COR-L47 (cell line): ENCODE measurements at places on chromosomes 1 and 21.
A peak's percentile ranks its signal among the peaks of the same experiment; 100 is the strongest.

DNA sequence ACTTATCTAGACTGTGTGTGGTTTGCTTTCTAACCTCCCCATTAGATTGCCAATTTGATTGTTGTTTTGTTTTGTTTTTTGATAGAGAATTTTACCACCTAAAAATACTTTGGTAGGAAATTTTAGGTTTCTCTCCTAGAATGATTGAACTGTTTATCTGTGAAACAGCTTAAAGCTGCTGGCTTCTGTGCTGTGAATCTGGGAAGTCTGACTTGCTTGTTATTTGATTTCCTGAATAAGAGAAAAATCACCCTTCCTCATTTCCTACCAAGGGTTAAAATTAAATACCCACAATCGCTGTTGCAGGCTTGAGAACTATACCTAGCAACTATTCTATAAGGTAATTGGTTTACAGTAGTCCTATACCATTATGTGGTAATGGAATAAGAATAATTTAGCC is 198.9 kb upstream of the CACYBP start:
- DNase-seq: no peak

DNA sequence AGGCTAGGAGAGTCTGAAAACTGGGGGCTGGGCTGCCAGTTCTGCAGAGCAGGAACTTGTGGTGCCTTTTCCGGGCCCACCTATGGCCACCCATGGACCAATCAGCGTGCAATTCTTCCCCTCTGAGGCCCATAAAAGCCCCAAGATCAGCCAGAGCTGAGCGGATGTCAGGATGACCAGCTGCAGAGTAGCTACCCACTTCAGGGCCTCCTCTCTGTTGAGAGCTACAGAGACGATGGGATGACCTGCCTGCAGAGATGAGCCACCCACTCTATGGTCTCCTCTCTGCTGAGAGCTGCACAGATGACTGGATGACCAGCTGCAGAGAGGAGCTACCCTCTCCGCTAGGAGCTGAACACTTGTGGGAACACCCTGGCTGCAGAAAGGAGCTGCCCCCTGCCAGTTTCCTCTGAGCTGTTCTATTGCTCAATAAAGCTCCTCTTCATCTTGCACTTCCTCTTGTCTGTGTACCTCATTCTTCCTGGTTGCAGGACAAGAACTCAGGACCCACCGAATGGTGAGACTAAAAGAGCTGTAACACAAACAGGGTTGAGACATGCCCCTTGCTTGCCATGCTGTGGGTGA is 12.8 kb upstream of the AADACL4 start:
- DNase-seq: no peak

DNA sequence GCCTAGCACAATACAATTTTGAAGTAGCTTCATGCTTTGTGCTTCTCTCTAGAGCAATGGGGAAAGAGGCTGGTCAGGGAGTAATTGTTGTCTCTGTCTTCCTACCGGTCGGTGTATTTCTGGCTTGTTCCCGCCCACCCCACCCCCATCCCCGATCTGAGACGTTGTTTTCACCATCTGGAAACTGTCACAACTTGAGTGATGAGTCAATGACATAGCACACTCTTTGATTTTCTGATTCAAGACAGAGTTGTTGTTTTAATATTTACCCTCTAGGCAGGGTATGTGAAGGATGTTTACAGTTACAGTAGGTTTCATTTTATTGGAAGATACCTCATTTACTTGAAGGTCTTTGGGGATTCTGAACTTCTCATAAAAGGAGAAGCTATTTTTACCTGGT is 7.0 kb downstream of the IL12RB2 start:
- DNase-seq: no peak

- no peak for DNase-seq
These were observed 1.2 kb downstream of the MAPKAPK2 start for GRCh38 chr1:206685769-206686477.

- DNase-seq: no peak
These were observed 95.3 kb downstream of the ACBD6 start for GRCh38 chr1:180407051-180407450.

DNA sequence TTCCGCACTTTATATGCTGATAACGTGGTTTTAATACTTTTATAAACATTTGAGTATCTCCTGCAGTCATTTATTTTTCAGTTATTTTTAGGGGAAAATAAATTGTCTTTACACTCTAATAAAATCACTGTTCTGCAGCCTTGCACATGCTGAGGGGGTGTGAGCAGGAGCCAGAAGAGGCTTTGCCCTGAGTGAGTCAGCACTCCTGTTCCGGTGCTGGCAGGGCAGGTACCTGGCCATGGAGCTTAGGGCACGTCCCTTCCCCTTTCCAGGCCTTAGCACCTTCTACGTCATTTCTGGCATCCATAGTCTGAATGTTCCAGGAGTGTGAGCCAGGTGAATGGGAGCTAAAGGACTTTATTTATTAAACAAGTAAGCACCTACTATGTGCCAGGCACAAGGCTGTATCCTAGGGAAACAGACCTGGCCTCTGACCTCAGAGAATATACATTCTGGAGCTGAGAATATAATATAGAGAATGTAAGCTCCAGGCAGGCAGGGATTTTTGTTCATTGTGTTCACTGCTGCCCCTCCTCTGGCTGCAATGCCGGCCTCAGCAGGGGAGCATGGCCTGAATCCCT is 402.9 kb downstream of the PTPRU start:
- no peak for DNase-seq

GRCh38 chr1:224637515-224637914 is 21.4 kb downstream of the CNIH3 start:
- DNase-seq: no peak

- no peak for DNase-seq
These were observed 115.6 kb upstream of the KAZN start for GRCh38 chr1:14482784-14483450.

DNA sequence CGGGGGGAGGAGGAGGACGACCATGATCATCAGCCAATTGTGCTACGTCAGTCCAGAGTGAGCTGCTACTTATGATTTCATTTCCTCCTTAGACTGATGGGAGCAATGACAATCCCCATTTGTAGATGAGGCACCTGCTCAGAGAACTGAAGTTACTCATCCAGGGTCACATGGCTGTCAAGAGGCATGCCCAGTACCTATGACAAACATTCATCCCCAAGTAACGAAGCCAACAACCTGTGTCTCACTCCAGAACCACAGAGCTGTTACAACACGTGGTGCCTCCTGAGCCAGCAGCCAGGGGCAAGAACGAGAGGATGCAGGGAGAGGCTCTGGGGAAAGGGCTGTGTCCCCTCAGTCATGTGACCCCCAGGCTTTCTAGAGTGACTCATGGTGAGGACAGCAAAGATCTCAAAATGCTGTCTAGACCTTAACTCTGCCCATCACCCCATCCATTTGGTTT is 93.6 kb downstream of the SIM2 start:
- no peak for DNase-seq

GRCh38 chr21:32516756-32517649 is 68.3 kb downstream of the TCP10L start:
- DNase-seq: no peak

GRCh38 chr1:95245029-95245428 is 11.0 kb downstream of the RWDD3 start:
- no peak for DNase-seq

DNA sequence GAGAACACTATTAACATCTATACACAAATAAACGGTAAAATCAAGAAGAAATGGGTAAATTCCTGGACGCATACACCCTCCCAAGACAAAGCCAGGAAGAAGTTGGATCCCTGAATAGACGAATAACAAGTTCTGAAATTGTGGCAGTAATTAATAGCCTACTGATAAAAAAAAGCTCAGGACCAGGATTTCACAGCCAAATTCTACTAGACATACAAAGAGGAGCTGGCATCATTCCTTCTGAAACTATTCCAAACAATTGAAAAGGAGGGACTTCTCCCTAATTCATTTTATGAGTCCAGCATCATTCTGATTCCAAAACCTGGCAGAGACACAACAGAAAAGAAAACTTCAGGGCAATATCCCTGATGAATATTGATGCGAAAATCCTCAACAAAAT is 70.7 kb upstream of the FMO3 start:
- DNase-seq: no peak

DNA sequence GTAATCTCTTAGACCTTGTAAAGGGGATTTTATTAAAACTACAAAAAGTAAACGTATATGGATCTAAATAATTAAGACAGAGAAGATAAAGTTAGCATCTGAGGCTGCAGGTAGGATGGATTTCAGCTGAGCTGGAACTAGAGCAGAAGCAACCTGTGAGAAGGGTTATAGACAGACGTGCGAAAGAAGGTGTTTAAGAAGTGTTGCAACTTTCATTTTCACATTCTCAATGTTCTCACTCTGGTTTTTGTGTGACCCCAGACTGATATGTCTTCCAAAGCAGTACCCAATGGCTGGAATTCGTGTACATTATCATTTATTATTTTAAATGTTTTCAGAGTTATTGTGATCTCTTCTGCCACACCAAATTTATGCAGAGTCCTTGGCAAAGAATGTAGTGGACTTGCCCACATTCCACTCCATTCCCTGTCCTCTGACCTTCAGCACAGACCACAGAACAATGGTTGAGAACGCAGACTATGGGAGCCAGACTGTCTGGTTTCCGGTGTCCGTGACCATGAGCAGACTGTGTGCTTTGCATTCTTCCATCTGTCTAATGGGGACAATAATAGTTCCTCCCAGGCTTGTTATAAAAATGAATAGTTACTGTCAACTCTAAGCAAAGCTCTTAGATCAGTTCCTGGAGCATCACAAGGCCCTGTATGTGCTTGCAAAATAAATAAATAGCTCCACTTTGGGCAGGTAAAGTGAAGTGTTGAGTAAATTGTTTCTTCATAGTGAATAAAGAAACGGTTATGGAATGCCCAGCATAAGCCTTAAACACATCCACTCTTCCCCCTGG is 140.6 kb upstream of the SAMSN1 start:
- no peak for DNase-seq

DNA sequence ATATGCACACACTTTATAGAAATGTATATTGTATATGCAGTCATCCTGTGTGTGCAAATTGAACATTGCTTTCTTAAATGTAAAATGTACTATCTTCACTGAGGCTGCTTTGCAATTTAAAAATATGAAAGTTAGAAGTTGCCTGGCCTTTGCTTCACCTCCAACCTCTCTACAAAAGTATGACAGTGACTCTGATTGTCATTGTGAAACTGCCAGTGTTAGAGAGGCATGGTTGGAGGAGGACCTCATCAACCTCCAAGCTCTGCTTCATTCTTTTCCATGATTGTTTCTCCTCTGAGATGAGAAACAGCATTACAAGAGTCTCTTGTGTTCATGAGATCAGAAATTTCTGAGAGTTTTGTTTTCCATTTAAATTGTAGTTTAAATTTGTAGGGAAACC is 185.5 kb downstream of the ZC3H11B start:
- DNase-seq: no peak

GRCh38 chr1:147052143-147052542 is 114.0 kb downstream of the NBPF12 start:
- no peak for DNase-seq

DNA sequence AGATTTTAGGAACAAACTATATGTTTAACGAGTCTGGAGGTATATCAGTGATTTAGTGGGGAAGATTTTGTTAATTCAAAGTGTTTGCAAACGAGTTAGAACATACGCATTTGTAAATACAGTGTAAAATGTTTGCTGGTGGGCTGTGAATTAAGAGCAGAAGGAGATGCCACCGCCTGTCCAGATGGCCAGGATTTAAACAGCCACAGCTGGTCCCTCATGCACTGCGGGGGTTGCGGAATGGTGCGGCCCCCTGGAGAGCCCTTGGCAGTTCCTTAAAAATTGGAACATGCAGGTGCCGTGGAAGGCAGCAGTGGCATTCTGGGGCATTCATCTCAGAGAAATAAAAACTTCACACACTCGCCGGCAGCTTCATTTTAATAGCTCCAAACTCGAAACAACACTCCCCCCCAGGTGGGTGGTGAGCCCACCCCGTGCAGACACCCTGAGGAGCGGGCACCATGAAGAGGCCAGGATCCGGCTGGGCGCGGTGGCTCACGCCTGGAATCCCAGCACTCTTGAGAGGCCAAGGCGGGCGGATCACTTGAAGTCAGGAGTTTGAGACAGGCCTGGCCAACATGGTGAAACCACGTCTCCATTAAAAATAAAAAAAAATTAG is 3.5 kb upstream of the C1orf159 start:
- DNase-seq: peak; percentile 61

DNA sequence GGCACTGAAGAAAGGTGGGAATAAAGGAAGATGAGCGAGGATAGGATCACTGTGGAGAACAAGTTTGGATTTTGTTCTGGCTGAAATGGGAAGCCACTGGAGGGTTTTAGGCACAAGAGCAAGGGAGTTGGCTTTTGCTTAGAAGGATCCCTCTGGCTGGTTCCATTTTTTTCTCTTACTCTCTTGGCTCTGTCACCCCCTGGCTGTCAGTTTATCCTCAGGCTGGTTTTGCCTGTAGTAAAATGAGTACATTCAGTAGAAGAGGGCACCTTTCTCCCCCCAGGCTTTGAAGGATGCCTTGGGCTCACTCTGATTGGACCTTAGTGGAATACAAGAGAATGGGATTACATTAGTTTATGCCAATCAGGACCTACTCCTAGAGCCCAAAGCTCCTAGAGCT is 17.1 kb downstream of the CACHD1 start:
- no peak for DNase-seq

GRCh38 chr1:25451908-25452307 is 21.2 kb downstream of the MACO1 start:
- no peak for DNase-seq

DNA sequence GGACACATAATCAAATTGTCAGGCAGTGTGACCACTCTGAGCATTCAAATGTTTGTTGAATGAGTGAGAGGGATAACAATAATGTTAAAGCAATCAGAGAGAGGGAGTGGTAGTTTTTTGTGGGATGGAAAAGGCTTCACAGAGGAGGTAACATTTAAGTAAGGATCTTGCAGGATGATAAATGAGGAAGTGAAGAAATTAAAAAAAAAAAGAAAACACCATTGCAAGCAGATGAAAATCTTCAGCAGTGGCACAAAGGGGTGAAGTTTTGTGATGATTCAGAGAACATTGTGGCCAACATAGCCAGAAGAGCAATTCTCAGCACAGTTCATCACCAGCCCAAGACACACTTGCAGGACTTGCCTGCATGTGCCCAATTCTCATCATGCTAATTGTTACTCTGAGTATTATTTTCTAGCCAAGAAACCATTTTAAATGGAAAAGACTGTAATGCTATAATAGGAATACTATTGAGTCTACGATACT is 35.0 kb downstream of the OVGP1 start:
- no peak for DNase-seq

GRCh38 chr1:23916209-23917131 is 3.3 kb upstream of the CNR2 start:
- peak; percentile 28 for DNase-seq
